Tibial artery (tissue), 4 donors: ENCODE measurements at places on chromosomes 11 and 22.
A peak's percentile ranks its signal among the peaks of the same experiment; 100 is the strongest.

DNA sequence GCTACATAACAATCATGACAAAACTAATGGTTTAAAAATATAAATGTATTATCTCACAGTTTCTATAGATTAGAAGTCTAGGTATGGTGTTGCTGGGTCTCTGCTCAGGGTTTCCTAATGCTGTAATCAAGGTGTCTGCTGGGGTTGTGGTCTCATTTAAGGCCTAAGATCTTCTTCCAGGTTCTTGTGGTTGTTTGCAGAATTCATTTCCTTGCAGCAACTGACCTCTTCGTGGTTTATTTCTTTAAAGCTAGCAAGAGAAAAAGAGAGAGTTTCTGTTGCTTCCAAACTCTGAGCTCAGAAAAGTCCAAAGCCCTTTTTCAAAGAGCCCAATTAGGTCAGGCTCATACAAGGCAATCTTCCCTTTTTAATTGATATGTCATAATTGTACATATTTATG lies 452.7 kb upstream of the CCDC179 start:
- peaks cover 2% of the 10 kb centered on the region for H3K4me1 ChIP-seq
- no peak for DNase-seq
- H3K27me3 ChIP-seq, result no peaks in the 10 kb centered on the region
- H3K36me3 ChIP-seq, result no peaks in the 10 kb centered on the region
- no peak overlapping the region for H3K4me3 ChIP-seq

DNA sequence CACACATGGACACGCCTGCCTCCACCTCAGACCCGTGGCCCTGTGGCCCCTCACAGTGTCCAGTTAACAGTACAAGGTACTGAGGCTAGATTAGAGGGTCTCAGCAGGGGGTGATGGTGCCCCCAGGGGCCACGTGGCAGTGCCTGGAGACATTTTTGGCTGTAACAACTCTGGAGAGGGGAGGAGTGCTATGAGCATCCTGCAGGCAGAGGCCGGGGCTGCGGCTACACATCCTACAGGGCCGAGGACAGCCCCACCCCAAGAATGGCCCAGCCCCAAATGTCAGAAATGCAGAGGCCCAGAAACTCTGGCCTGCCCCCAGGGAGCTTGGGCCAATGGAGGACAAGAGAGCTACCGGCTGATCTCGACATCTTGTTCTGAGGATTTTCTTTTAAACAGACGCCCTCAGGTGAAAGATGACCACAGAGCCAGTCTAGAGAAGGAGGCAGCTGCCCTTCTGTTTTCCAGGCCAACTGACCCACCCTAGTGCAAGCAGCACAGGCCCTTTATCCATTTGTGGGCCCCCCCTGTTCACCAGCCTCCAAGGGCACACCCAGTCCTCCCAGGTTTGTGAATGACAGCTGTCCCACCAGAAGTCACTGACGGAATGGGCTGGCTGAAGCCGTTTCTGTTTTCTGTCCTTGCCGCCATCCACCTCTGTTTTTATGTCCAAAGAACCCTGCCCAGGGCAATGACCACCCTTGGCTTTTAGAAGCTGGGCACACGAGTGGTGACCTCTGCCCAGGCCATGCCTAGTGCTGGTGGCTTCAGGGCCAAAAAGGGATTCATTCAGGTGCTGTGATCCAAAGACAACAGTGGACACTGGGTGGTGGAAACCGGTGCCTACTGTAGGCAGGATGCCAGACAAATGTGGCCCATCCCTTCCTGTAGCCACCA lies 85.2 kb upstream of the LINC01488 start:
- peaks cover 13% of the 10 kb centered on the region for H3K27me3 ChIP-seq
- H3K27ac ChIP-seq, result no peak overlapping the region
- DNase-seq, result no peak

DNA sequence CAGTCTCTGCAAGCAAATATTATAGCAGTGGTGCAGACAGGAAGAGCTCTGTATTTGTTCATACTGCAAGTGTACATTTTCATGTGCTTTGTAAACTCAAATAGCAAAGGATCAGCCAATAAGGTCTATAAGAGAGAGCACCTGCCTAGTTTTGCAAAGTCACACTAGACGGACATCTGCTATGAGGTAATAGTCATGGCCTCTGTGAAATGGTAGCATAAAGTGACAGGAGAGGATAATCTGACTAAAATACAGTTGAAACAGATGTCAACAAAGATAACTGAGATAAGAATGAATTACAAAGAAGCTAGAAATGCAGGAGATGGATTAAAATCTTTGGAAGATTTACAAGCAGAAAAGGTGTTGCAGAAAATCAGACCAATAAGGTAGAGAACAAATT lies 70.6 kb upstream of the SPON1 start:
- H3K4me3 ChIP-seq, result no peak overlapping the region
- no peaks in the 10 kb centered on the region for H3K27me3 ChIP-seq
- H3K36me3 ChIP-seq, result no peaks in the 10 kb centered on the region
- no peak for DNase-seq
- no peak overlapping the region for H3K27ac ChIP-seq
- no peaks in the 10 kb centered on the region for H3K4me1 ChIP-seq

DNA sequence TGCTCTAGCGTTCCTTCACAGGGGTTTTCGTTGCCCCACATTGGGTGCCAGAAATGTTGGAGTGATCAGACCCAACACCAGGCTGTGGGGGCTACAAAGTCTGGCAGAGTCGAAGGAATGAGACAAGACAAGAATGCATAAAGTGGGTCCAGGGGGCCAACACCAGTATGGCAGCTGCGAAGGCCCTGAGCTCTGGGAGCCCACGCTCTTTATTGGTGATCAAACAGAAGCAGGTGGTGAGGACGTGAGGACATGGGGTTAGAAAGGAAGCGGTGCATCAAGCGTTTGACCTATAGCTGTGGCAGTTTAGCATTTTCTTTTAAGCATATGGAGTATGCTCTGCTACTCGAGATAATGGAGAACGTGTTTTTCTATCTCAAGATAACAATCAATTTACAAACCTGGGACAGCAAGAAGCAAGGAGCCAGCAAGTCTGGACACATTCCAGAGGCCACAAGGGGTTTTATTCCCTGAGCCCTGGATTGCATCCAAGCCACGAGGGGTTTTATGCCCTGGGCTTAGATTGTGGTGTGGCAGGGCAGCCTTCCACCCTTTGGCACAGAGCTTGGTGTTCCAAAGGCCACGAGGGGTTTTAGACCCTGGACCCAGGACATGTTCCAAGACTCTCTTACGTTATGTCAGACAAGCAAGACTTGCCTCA lies 3.9 kb upstream of the DNAJB13 start:
- no peaks in the 10 kb centered on the region for H3K36me3 ChIP-seq
- no peak overlapping the region for H3K4me3 ChIP-seq
- no peak for DNase-seq
- no peaks in the 10 kb centered on the region for H3K27me3 ChIP-seq
- H3K27ac ChIP-seq, result no peak overlapping the region

GRCh38 chr11:122028036-122028435 lies 88.0 kb downstream of the BLID start:
- no peaks in the 10 kb centered on the region for H3K4me1 ChIP-seq
- DNase-seq, result no peak
- no peak overlapping the region for H3K27ac ChIP-seq
- no peaks in the 10 kb centered on the region for H3K27me3 ChIP-seq
- no peaks in the 10 kb centered on the region for H3K36me3 ChIP-seq
- H3K4me3 ChIP-seq, result no peak overlapping the region

- no peak overlapping the region for H3K27ac ChIP-seq
- H3K27me3 ChIP-seq, result no peaks in the 10 kb centered on the region
- H3K36me3 ChIP-seq, result no peaks in the 10 kb centered on the region
- no peaks in the 10 kb centered on the region for H3K4me1 ChIP-seq
- no peak for DNase-seq
- H3K4me3 ChIP-seq, result no peak overlapping the region
These were observed 121.9 kb downstream of the TBC1D22A start for GRCh38 chr22:46884365-46884764.

- H3K27me3 ChIP-seq, result no peaks in the 10 kb centered on the region
- H3K27ac ChIP-seq, result no peak overlapping the region
- H3K36me3 ChIP-seq, result peaks cover 58% of the 10 kb centered on the region
- DNase-seq, result peak; percentile 32
- no peak overlapping the region for H3K4me3 ChIP-seq
These were observed 13.8 kb downstream of the LTO1 start for GRCh38 chr11:69661413-69661715.

GRCh38 chr11:79392161-79392560 lies 48.7 kb downstream of the TENM4 start:
- H3K27ac ChIP-seq, result no peak overlapping the region
- no peaks in the 10 kb centered on the region for H3K36me3 ChIP-seq
- no peak for DNase-seq
- H3K27me3 ChIP-seq, result no peaks in the 10 kb centered on the region
- H3K4me3 ChIP-seq, result no peak overlapping the region

DNA sequence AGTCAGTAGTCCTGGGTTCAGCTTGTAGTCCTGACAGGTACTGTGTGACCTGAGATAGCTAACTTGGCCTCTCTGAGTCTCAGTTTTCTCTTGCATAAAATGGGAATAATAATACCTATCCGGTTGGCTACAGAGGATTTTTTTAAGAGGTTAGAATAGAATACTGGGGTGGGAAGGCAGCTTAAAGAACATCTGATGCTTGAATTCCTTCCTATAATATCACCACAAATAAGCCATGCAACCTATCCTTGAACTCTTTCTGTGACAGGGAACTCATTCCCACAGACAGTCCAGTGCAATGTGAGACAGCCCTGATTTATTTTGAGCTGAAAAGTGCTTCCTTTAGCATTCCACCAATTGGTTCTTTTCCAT lies 110.1 kb downstream of the CCDC81 start:
- no peaks in the 10 kb centered on the region for H3K36me3 ChIP-seq
- H3K4me3 ChIP-seq, result no peak overlapping the region
- H3K4me1 ChIP-seq, result peaks cover 15% of the 10 kb centered on the region
- no peak for DNase-seq
- H3K27ac ChIP-seq, result peak overlapping the region; percentile 65

DNA sequence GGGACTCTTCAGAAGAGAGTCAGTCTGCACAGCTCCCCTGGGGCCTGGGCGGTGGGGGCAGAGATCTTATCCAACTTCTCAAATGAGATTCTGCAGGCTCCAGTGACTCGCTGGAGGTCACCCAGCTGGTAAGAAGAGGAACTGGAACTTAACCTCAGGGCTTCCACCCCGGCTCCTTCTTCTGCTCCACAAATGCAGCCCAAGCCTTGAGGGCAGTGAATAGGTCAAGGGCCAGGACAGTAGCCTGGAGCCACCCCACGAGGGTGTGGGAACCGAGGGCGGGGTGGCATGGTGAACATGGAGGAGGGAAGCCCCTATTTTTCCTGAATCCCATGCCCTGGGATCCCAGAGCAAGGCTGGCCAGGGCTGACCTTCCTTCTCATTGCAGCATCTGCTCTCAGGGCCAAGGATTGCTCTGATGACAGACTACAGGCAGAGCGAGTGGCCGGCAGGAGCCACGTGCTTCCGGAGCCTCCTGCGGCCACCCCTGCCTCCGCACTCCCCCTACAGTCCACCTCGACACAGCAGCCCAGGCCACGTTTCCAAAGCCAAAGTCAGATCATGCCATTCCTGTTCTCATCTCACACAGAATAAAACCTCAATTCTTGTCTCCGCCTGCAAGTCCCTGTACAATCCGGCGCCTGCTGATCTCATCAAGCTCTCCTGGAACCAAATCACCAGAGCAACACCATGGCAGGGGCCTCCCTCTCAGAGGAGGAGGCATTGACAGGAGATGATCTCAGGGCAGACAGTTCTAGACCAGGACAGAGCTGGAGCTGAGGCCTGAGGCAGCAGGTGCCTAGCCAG lies 21.1 kb upstream of the UPK3A start:
- no peaks in the 10 kb centered on the region for H3K36me3 ChIP-seq
- no peak overlapping the region for H3K4me3 ChIP-seq
- H3K27ac ChIP-seq, result no peak overlapping the region
- DNase-seq, result peak; percentile 86
- peaks cover 6% of the 10 kb centered on the region for H3K4me1 ChIP-seq

- no peaks in the 10 kb centered on the region for H3K27me3 ChIP-seq
- H3K4me3 ChIP-seq, result no peak overlapping the region
- H3K4me1 ChIP-seq, result no peaks in the 10 kb centered on the region
- H3K27ac ChIP-seq, result no peak overlapping the region
These were observed 27.5 kb upstream of the DGCR8 start for GRCh38 chr22:20052309-20053259.

GRCh38 chr11:13955971-13956421 lies 6.5 kb upstream of the SPON1 start:
- peak; percentile 56 for DNase-seq
- H3K36me3 ChIP-seq, result no peaks in the 10 kb centered on the region
- H3K4me1 ChIP-seq, result no peaks in the 10 kb centered on the region
- no peaks in the 10 kb centered on the region for H3K27me3 ChIP-seq
- no peak overlapping the region for H3K27ac ChIP-seq
- H3K4me3 ChIP-seq, result no peak overlapping the region

DNA sequence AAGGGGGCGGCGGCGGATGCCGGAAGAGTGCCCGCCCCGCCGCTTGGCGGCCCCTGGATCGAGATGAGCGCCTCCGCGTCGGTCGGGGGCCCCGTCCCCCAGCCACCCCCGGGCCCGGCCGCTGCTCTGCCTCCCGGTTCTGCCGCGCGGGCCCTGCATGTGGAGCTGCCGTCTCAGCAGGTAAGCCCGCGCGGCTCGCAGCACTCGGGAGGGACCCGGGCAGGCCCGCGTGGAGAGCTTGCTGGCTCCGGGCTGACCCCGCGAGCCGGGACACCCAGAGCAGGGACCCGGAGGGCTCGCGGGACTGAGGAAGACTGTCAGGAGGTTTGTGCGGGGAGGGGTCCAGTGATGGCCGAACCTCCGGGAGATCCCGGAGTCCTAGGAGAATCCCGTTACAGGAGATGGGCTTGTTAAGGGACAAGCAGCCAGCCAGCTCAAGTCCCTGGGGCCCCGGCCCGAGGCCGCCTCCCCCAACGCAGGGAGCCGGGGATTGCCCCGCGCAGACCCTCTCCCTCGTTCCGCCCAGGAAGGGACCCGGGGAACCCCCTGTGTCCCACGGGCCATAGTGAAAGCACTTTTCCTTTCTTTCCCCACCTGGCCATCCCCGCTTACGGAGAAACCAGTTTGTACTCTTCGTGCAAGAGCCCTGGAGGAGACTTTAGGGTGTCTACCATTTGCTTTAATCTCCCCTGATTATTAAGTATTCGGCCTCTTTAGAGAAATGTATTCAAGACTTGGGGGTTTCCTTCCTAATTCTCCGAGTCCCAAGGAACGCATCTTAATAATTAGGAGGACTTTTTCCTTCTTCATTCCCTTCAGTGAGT lies 547 bp downstream of the UVRAG start:
- peak overlapping the region; percentile 91 for H3K27ac ChIP-seq
- no peaks in the 10 kb centered on the region for H3K27me3 ChIP-seq
- H3K4me3 ChIP-seq, result peak overlapping the region; percentile 87
- no peaks in the 10 kb centered on the region for H3K36me3 ChIP-seq

- H3K4me3 ChIP-seq, result no peak overlapping the region
- DNase-seq, result no peak
- no peaks in the 10 kb centered on the region for H3K27me3 ChIP-seq
- no peak overlapping the region for H3K27ac ChIP-seq
- H3K4me1 ChIP-seq, result no peaks in the 10 kb centered on the region
These were observed 55.7 kb upstream of the CLDN5 start for GRCh38 chr22:19579880-19580279.

- H3K4me3 ChIP-seq, result no peak overlapping the region
- peaks cover 38% of the 10 kb centered on the region for H3K4me1 ChIP-seq
- no peak overlapping the region for H3K27ac ChIP-seq
- no peak for DNase-seq
- H3K36me3 ChIP-seq, result no peaks in the 10 kb centered on the region
These were observed 199.1 kb upstream of the NCAM1 start for GRCh38 chr11:112761911-112762706.
